Right lung (tissue), 10 donors: ENCODE measurements at places on chromosomes 12 and 14. TPM values are rescaled to one million over a fixed set of nuclear protein-coding genes. Genes with fewer than 3 reads are reported as not detected.

The SCN8A gene
- polyA plus RNA-seq = 1.4 TPM

The CABP1 gene
- polyA plus RNA-seq = 2.2 TPM

The CACNA2D4 gene
- polyA plus RNA-seq = 1.9 TPM

The BORCS5 gene
- polyA plus RNA-seq = 7.1 TPM

The DLGAP5 gene
- polyA plus RNA-seq = 14.7 TPM

The POTEG gene
- 0.09 TPM for polyA plus RNA-seq

The PLD4 gene
- 4.1 TPM for polyA plus RNA-seq

The ACRBP gene
- 6.5 TPM for polyA plus RNA-seq

DNA sequence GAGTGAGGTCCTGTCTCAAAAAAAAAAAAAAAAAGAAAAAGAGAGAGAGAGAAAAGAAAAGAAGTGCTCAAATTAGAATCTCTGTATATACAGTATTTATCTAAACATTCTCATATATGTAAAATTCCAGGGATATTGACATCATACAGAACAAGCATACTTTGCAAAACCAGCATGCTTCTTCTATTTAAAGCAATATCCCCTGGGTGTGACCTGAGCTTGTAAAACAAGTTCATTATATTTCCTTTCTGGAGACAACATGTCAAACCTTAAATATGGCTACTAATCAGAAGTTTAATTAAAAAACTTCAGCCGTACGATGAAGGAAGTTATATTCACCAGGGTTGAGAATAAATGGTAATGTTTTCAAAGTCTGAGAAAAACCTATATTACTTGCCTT, 175.8 kb upstream of the HMGA2 start:
- DNase-seq = no peak

- peak; percentile 22 for DNase-seq
Measured at GRCh38 chr14:99479906-99480869, at the start of gene SETD3. SETD3 (minus strand) TSS chr14:99480859; CDS start chr14:99465805, 15,054 bp downstream.

GRCh38 chr14:68511129-68512047, 281.5 kb downstream of the ZFP36L1 start:
- DNase-seq = no peak

DNA sequence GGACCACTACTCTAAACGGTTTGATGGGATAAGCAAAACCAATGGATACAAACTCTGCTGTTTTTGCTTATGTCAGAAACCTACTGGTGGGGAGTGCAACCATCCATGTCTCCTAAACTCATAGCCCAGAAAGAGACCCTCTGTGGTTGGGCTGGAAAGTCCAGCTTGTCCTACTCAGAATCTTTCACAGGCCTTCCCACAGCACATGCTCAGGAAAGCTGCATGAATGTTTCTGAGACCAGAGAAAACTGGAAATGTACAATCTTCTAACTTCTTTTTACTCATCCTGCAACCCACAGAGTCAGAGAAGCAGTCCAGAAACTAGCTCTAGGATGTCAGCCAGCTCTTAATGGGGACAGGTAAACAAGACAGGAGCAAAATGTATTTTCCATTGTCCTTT, 73.3 kb downstream of the ANO2 start:
- DNase-seq = no peak

DNA sequence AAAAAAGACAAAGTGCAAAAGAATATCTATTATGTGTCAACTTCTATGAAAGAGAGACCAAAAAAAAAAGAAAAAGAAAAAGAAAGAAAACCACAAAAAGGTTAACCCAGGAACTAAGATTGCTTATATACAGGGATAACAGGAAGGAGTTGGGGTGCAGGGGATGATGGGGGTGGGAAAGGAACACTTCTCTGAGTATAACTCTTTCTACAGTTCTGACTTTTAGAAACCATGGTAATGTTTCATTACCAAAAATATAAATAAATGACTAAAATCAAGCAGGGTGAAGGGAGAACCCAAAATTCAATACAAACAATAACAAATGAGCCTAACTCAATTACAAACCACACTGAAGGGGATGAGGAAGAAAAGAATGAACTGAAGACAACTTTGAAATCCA, 9.1 kb downstream of the IFNG-AS1 start:
- no peak for DNase-seq

DNA sequence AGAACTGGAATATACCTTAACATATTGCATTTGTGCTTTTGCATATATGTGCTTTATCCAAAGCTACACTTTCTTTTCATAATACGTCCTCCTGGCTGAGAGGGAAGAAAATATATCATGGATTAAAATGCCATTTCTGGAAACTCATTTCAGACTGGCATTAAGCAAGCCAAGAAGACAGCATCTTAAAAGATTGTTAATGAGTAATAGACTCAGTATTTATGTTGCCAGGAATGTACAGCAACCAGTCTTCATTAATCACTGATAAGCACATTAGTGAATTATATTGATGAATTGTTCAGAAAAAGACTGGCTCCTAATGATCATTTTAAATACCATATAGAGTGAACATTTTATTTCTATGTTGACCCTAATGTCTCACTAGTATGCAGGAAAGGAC, 134.9 kb upstream of the IFNG-AS1 start:
- no peak for DNase-seq

DNA sequence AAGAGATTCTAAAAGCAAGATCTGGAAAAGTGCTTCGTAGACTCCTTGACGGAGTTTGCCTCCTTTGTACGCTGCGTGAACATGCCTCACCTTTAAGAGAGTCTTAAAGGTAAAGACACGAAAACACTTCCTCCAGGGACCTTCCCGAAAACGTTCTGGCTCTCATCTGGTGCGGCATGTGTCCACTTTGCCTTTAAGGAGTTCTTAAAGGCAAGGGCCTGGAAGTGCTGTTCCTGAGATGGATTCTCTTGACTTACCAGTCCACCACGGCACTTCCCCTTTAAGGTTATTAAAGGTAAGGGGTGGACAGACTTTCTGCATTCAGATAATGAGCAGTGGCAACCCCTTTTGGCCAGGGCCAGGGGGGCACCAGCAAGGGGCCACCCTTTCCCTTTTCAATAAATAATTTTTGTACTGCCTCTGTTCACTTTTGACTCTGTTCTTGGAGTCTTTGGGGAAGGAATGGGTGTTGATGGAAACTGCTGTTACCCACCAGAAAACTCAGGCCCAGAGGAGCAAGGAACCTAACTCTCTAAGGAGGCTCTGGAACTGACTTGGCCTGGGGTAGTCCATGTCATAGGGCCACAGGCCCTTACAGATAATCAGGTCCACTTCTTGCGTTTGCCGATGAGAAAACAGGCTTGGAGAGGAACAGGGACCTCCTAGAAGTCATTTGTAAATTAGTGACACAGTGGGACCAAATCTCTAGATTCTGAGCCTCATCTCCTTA, 4.4 kb downstream of the REM2 start:
- DNase-seq = peak; percentile 61

DNA sequence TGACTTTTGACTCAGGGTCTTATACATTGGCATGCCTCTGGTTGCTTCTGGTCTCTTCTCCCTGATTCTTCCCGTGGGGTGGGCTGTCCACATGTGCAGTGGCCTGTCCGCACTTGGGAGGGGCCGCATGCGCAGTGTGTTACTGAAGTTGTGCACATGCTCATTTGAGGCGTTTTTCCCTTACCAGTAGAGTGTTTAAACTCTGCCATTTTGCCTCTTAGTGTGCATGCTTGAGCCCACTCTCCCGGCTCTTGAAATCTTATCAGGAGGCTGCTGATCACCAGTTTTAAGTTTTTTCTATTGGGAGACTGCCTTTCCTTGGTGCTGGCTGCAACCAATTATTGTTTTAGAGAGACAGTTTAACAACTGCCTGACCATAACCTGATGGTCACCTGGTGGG, 32.1 kb upstream of the HECTD1 start:
- peak; percentile 29 for DNase-seq

- no peak for DNase-seq
Measured at GRCh38 chr12:93059288-93059687, 130.2 kb upstream of the EEA1 start.

DNA sequence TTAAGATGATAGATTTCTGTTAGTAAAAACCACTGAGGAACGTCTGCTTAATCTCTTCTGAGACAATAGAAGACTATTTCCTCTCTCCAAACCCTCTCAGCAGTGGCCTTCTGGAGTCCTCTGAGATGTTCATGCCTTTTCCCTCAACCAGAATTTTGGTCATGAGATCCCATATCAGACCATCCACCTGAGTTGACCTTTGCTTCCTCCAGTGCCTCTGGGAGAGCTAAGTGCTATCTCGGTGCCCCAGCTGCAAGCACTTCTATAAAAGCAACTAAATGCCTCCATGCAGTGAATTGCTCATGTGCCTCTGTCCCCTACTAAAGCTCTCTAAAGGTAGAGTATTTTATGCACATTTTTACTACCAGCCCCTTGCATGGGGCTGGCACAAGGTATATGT, 172.8 kb upstream of the BCL2L14 start:
- DNase-seq = no peak

DNA sequence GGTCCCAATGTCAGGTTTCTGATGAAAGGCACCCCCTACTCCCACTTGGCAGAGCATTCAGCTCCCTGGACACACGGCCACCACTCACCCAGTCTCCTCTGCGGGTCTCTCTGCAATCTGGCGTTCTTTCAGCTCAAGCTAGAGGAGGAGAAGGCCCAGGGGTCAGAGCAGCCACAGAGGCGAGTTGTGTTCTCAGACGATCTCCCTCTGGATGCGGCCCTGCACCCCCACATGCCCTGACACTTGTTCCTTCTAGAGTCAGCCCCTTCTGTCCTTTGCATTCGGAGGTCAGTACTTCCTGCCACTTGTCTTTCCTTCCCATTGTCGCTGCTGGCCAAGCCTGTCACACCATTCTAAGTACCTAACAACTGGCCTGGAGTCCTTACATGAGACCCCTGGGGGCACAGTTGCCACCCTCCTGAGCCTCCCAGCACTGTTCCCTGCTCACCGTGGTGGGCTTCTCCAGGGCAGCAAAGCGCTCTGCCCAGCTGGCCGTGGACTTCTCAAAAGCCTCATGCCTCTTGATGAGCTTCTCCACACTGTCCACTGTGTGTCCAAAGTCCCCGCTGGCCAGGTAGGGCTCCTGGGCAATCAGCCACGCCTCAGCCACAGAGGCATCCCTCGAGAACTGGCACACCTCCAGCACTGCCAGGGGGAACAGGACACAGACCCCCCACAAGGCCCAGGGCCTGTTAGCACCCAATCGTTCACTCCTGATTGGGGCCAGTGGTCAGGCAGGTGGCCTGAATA, 63.2 kb downstream of the PLEKHG3 start:
- DNase-seq = no peak

GRCh38 chr12:48388938-48389337, 38.2 kb upstream of the ZNF641 start:
- no peak for DNase-seq

DNA sequence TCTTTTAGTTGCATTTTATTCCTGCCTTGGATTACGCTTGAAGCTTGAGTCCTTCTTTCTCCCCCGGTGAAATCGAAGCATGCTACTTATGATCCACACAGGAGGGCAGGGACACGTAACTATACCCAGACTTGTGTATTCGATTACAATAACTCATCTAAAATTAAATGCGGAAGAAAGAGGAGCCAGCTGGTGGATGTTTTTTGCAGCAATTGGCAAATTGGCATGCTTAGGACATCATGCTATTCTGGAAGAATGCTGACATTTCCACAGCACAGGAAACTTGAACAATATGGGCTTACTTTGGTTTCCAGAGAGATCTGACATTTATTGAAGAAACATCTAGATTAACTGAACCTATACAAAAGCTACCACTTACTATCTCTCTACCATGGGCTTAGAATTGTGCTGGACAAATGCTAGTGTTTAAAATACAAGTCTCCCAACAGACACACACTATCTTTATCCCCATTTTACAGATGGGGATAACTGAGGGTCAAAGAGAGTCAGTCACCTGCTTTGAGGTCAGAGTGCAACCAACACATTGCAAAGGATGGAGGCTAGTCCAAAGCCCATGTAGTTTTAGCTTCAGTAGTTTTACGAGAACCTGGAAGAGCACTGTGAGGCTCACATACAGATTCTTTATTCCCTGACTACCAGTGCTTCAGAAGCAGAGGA, 36.3 kb downstream of the LGMN start:
- DNase-seq = no peak

DNA sequence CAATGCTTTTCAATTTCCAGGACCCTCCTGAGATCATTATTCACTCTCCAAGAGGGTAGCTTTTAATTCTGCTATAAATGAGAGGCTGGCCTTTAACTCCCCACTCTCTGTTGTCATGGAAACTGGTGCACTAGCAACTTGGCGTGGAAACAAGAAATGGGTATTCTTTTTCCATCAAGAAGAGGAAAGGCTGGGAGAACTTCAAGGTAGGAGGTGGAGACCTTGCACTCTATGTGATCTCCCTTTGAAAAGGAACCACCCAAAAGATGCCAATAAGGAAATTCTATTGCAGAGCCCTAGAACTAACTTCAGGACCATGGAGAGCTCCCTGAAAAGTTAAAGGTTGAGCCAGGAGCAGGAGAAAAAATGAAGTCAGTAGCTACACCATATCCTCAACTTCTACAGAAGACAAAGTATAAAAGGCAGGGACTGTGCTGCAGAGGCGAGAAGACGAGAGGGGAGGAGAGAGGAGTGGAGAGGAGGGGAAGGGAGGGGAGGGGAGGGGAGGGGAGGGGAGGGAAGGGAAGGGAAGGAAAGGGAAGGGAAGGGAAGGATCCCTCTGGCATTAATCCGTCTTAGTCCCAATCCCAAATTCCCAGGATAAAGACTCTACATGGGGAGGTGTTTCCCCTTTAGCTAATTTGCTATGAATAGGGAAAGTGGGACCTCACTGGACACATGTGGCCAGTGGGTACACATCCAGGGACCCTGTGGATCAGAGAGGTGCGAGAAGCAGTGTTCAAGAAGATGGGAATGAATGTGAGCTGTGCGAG, 46.7 kb upstream of the FICD start:
- DNase-seq = peak; percentile 24
